Nasal cavity respiratory epithelium epithelial cell of viscerocranial mucosa (primary cell): ENCODE measurements at places on chromosomes 3 and 15. TPM values are rescaled to one million over a fixed set of nuclear protein-coding genes. Genes with fewer than 3 reads are reported as not detected.

RYR3 gene
- total RNA-seq = under 0.01 and 0.14 TPM in 2 replicates

ZNF774 gene
- 3.4 and 8.5 TPM in 2 replicates for total RNA-seq

CYP1A2 gene
- not detected in 2 replicates for total RNA-seq

CPNE9 gene
- not detected in 2 replicates for total RNA-seq

ROPN1 gene
- total RNA-seq = not detected in 2 replicates

LRRC31 gene
- total RNA-seq = not detected in 2 replicates

TICRR gene
- total RNA-seq = under 0.01 and 0.14 TPM in 2 replicates

CELF6 gene
- total RNA-seq = 0.21 TPM in 1 of 2 replicates, not detected in the other

CLRN1 gene
- not detected in 2 replicates for total RNA-seq

ITPKA gene
- 1.00 and 1.7 TPM in 2 replicates for total RNA-seq

BFSP2 gene
- total RNA-seq = not detected in 2 replicates

ALDH1A3 gene
- 277 and 355 TPM in 2 replicates for total RNA-seq

EFCAB12 gene
- total RNA-seq = under 0.01 TPM in 2 replicates

ESYT3 gene
- total RNA-seq = 0.64 and 7.5 TPM in 2 replicates

FANCD2OS gene
- total RNA-seq = not detected in 2 replicates

PRKCD gene
- total RNA-seq = 4.4 and 16.6 TPM in 2 replicates
